ENCODE measurements at places on chromosomes 7 and 10. TPM values are rescaled to one million over a fixed set of nuclear protein-coding genes. Genes with fewer than 3 reads are reported as not detected.

TMED4 gene
- total RNA-seq, result 133 TPM

GDF2 gene
- total RNA-seq, result not detected

MINDY4 gene
- total RNA-seq, result 4.0 TPM

SUMF2 gene
- total RNA-seq, result 116 TPM

SVOPL gene
- total RNA-seq, result 1.6 TPM

PSMG3 gene
- 65.3 TPM for total RNA-seq
